ENCODE measurements at places on chromosomes 2 and 18. TPM values are rescaled to one million over a fixed set of nuclear protein-coding genes. Genes with fewer than 3 reads are reported as not detected.

EN1 gene
- 0.89 TPM for polyA plus RNA-seq

NCOA1 gene
- polyA plus RNA-seq, result 23.0 TPM

LYG1 gene
- 3.0 TPM for polyA plus RNA-seq

DSG4 gene
- polyA plus RNA-seq, result not detected

DBI gene
- polyA plus RNA-seq, result 264 TPM

PROC gene
- not detected for polyA plus RNA-seq

PTPRM gene
- 27.4 TPM for polyA plus RNA-seq

NEDD4L gene
- polyA plus RNA-seq, result 16.9 TPM

- peak; percentile 72 for DNase-seq
These were observed 60.1 kb upstream of the PAX3 start for GRCh38 chr2:222358876-222359275.

DNA sequence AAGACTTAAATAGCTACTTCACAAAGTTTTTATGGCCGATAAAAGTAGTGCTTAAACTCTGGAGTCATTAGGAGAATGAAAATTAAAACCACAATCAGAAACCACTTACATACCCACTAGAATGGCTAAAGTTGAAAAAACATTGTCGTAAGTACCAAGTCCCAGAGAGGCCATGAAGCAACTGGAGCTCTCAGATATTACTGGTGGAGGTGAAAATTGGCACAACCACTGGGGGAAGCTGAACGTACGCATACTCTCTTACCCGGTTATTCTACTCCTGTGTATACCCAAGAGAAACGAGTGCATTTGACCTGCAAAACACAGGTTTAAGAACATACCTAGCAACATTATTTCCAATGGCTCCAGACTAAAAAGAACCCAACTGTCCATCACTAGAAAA, 76.5 kb upstream of the TMEM247 start:
- no peak for DNase-seq

- DNase-seq, result no peak
These were observed 3.9 kb downstream of the HEATR5B start for GRCh38 chr2:37080266-37080665.

DNA sequence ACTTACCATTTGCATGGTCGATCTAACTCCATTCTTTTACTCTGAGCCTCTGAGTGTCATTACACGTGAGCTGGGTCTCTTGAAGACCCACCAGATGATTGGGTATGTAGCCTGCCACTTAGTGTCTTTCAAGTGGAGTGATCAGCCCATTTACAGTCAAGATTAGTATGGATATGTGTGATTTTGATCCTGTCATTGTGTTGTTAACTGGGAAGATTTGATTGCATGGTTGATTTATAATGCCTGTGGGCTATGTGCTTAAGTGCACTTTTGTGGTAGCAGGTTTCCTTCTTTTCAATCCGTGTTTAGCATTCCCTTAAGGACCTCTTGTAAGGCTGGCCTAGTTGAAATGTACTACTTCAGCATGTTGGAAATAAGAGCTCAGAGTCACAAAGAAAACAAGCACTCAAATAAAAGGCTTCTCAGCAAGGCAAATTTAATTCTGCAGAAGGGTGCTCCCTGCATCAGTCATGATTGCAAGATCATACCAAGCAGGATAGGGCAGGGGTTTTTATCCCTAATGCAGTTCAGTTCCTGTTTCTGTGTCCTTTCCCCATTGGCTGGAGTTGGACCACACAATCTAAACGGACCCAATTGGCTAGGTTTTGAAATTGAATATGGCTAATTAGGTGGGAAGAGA, 230.7 kb upstream of the SYT4 start:
- DNase-seq, result no peak

DNA sequence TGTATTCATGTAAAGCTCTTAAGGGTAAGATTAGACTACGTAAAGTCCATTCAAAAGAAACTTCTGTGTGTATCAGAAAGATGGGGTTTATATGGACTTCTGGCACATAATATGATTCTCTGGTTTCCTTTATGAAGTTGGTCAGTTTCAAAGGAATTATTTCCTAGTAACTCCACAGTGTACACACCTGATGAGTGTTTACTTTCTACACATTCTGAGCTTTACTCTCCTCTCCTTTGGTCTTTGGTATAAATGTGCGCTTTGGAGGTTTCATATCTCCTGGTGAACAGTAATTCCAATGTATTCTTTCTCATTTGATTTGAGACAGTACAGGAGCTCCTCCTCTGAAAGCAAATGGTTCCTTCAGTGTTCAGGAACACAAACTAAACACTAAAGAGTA, 88.1 kb downstream of the OXER1 start:
- no peak for DNase-seq

DNA sequence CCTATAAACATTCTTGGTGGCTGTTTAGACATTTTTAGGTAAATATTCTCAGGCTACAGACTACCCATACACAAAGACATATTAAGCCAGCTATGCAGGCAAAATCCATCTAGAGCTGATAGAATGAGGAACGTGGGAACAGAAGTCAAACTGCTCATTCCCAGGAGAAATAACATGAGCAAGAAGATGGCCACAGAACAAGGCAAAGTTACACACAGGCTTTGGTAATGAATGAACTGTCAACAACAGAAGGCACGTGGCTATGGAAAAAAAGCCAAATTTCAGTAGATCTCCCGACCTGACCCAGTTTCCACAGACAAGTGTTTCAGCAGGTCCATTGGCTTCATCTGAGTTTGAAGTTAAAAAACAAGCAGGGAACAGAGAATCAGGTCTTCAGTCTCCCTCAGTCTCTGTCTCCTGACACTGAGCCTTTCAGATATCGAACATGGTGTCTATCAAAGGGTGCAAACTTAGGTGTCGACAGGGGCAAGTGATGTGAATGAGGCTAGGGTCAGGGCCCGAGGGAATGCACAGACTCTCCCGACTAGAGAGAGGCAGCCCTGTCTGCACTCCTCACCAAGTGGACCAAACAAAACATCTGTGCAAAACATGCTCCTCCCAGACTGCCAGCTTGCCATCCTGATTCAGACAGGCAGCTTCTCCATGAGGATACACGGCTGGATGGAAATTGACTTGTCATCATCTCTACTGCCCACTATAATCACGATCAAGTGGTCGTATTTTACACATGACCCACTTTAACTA, 25.9 kb downstream of the SIGLEC15 start:
- DNase-seq, result no peak

- no peak for DNase-seq
These were observed 192.2 kb downstream of the IRS1 start for GRCh38 chr2:226607379-226607778.

DNA sequence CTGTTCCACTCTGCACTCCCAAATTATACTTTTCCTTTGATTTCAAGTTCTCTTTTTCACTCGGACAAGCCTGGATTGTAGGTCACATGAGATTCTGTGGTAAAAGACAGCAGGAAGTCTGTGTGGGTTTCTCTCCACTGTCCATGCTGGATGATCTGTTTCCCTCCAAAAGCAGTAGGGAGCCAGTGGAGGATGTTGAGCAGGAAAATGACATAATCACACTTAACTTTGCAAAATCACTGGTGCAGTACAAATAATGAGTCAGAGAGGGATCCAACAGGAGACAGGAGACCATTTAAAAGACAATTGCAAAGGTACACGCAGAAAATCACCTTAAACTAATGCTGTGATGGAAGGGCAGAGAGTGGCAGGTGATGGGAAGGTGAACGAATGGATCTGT, 301.3 kb downstream of the ZNF407 start:
- DNase-seq, result no peak

DNA sequence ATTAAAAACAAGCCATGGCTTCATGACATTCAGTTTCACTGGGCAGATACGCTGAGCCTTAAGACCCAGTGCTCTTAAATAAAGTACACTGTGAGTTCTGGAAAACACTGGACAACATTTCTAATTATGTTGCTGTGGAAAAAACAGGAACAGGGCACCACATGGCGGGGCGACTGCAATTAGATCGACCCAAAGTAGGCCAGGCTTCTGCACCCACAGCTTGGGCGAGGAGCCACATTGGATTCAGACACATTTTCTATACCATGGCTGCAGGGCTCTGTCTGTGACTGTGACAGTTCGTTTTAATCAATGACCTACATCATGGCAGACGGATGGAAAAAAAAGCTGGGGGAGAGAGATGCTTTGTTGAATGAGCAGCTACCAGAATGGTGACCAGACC, 227.2 kb upstream of the HS6ST1 start:
- no peak for DNase-seq

GRCh38 chr2:21535826-21536225, 412.1 kb downstream of the TDRD15 start:
- DNase-seq, result no peak

GRCh38 chr18:29225351-29225750, 1048.4 kb upstream of the CDH2 start:
- no peak for DNase-seq

GRCh38 chr2:104701411-104701911, 152.5 kb upstream of the POU3F3 start:
- DNase-seq, result no peak

- DNase-seq, result no peak
These were observed 214.4 kb upstream of the DSEL start for GRCh38 chr18:67730886-67731285.

- no peak for DNase-seq
These were observed 315.8 kb upstream of the POU3F3 start for GRCh38 chr2:104538077-104538476.

GRCh38 chr2:84702941-84703340, 177.9 kb downstream of the TRABD2A start:
- no peak for DNase-seq

GRCh38 chr18:10750191-10751035, 224.6 kb downstream of the NAPG start:
- DNase-seq, result no peak

DNA sequence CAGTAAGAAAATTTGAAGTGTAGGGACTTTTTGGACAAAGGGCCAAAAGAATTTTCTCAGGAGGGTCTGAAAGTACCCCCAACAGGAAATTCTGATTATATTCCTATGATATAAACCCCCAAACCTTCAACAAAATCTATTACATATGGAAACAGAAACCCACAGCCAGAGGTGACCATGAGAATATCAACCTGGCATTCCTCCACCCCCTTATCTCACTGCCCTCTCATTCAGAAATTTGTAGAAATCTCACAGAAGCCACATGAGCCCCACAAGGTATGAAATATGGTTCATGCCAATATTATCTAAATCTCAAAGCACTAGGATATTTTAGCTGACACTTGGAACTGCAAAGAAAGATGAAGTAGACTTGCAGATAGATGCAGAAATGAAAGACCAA, 31.0 kb upstream of the RBBP8 start:
- no peak for DNase-seq

- no peak for DNase-seq
These were observed 286.2 kb upstream of the EPAS1 start for GRCh38 chr2:46010925-46011490.

All from psoas muscle (tissue), 8 donors.